A549 treated with AZD2906 at 1 μM for 4 hours (cell line): ENCODE measurements at places on chromosomes 5 and 9. TPM values are rescaled to one million over a fixed set of nuclear protein-coding genes. Genes with fewer than 3 reads are reported as not detected.

ANKRD31 gene
- 0.03 to 0.07 TPM (median 0.06 TPM) in 5 replicates for total RNA-seq

ISCA1 gene
- 42.2 to 50.3 TPM (median 44.3 TPM) in 5 replicates for total RNA-seq

PLPP1 gene
- total RNA-seq: 31.8 to 37.8 TPM (median 34.5 TPM) in 5 replicates

N4BP3 gene
- 0.77 to 1.1 TPM (median 1.0 TPM) in 5 replicates for total RNA-seq

GABRA6 gene
- total RNA-seq: not detected in 5 replicates

GNG10 gene
- 65.3 to 70.9 TPM (median 67.7 TPM) in 5 replicates for total RNA-seq
